SW480 (cell line): ENCODE measurements at places on chromosomes 2 and 18.

GRCh38 chr2:149990965-149991364 is 403.4 kb upstream of the MMADHC start:
- no peak for DNase-seq

- DNase-seq, result no peak
Measured at GRCh38 chr2:2294183-2294690, 36.8 kb downstream of the MYT1L start.

DNA sequence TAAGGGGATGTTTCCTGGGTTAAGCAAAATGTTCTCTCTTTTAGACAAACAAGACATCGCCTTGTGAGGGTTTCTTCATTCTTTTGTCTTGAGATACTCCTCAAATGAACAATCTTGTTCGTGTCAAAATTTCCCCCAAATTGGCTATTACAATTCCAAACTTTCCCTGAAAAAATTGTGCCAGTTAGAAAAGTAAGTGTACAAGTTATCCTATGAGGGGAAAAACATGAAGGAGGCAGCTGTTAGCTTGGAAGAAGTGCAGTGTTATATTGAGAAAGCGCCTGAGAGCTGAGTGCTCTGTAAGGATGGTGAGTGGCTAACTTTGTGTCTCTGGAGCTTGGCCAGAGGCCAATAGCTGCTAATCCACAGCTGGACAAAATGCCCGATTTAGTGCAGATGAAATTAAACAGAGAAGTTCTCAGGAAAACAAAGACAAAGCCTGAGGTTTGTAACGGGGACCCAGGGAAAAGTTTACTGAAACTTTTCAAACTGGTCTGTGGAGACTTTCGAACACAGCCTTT is 14.1 kb upstream of the PLEKHH2 start:
- no peak for DNase-seq

DNA sequence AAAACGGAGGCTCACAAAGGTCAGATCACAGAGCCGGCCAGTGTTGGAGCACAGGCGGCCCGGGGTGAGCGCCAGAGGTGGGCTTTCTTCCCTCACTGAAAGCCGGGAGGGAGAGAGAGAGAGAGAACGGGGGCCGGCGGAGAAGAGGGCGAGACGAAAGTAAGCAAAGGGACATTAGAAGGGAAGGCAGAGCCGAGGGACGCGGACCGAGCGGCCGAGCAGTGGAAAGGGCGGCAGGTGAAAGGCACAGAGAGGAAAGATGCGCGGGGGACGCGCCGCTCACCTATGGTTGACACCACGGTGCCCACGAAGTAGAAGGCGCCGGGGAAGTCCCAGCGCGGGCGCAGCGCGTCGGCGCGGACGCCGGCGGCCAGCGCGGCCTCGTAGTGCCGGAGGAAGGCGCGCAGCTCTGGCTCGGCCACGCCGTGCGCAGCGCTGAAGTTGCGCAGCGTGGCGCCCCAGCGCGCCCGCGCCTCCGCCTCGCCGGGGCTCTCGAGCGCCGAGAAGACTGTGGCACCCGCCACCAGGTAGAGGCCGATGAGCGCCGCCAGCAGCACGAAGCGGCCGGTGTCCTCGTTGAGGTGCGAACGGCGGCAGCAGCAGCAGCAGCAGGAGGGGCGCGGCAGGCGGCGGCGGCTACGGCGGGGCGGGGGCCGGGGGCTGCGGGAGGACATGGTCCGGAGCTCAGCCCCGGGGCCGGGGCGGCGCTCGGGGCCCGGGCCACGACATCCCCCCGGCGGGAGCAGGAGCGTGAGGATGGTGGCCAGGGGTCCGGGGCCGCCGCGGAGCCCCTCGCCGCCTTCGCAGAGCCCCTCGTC is 166.9 kb downstream of the MSH2 start:
- DNase-seq, result no peak

DNA sequence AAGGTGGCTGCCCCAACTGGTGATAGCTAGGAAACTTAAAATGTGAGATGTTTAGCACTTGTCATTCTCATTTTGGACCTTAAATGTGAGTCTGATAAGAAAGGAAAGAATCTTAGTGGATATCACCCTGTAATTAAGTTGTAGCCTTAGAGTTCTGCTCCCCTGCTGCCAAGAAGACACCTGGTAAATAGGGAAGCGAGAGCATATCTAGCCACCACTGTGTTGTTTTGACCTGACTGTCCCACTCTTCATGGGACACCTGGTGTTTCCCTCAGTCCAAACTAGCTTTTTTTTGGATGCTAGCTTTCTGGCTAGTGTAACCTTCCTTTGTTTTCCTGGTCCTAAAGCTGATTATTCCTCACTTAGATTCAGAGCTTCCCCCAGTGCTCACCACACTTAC is 357.6 kb downstream of the RAD51AP2 start:
- DNase-seq, result no peak

GRCh38 chr2:139495851-139496250 is 715.7 kb upstream of the NXPH2 start:
- DNase-seq, result no peak

- DNase-seq, result peak; percentile 72
Measured at GRCh38 chr2:74502720-74503505, 3.5 kb upstream of the LBX2 start.

DNA sequence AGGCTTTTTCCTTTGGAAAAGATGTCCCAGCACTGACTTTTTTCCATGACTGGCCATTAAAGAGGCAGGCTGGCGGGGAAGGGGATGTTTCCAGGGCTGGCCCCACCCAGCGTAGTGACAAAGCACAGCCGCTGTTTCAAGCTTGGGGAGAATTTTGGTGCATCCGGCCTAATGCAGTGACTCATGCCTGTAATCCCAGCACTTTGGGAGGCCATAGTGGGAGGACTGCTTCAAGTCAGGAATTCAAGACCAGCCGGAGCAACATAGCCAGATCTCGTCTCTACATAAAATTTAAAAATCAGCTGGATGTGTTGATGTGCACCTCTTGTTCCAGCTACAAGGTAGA is 78.0 kb upstream of the SH3BP4 start:
- DNase-seq, result no peak

GRCh38 chr2:100213595-100213994 is 71.2 kb upstream of the AFF3 start:
- DNase-seq, result no peak

DNA sequence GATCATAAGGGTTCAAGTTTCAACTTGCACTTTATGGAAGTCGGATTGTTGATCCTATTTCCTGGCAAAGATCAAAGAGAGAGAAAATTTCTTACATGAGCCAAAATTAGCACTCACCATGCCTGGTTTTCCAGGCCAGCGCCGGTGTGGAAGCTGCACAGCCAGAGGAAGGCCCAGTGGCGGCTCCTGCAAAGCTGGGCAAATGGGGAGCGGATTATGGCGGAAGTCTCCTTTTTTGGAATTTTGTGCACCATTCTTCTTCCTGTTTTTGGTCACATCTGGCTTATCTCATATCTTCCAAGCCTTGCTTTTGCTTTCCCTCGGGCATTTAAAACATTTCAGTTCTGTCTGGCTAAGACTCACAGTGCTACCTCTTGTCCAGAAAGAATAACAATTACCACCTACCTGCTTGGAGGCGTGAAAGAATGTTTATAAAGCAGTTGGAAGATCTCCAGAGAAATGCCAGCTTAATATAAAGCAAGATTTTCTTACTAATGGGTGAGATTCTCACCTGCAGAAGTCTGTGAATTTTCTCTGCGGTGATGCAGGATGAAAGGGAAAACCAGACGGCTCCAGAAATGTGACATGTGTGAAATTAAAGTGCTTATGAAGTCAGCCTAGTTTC is 94.3 kb downstream of the ASAP2 start:
- DNase-seq, result no peak

- no peak for DNase-seq
Measured at GRCh38 chr2:190526105-190526750, 8.3 kb downstream of the NEMP2 start.

- no peak for DNase-seq
Measured at GRCh38 chr2:177832611-177833433, 239.8 kb downstream of the PDE11A start.

DNA sequence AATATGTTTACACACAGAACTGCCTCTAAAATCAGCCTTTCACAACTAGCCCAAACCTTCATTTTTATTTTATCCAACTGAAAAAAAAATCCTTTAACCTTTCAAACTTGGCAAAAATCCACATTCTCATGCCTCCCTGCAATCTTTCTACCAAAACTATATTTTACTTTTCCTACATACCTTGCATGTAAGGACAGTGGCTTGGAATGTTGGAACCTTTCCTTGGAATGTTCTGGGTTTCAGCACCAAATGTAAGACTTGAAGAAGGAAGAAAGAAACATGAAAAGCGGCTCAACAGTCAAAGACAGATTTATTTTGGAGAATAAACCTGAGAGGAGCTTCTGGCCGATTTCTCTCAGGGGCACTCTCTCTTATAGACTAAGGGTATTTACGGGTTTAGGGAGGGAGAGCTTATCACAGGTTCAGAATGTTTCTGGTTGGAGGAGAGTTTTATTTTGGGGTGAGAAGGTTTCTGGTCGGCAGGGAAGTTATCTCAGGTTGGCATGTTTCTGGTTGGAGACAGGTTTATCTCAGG is 79.7 kb downstream of the RRM2 start:
- DNase-seq, result no peak

DNA sequence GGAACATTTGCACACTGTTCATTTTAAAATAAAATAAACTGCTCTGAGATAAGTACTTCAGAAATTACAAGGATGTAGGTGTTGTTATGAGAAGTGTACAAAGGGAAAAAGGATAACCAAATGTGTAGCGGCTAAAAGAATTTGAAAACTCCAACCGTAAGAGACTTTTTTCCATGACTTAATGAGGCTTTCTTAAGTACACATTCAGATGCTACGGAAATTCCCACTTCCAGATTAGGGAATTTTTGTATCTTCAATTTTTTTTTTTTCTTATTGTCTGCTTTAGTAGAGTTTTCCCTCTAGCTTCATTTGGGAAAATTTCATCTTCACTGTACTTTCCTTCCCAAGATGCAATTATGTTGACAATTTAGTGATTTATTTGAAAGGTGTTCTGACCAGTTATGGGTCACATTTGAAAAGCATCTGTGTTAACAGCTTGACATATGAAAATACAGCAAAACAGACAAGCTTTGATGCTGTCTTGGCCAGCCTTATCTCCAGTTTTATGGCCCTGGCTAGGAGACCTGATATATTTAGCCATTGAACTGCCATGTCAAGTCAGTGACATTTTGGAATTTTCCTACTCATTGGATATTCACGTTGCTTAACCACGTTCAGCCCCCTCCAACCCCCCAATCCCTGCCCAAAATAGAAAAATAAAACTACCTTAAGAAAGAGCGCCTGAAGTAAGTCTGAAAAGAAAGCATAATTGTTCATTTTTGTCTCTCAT is 105.6 kb downstream of the FEZ2 start:
- no peak for DNase-seq

DNA sequence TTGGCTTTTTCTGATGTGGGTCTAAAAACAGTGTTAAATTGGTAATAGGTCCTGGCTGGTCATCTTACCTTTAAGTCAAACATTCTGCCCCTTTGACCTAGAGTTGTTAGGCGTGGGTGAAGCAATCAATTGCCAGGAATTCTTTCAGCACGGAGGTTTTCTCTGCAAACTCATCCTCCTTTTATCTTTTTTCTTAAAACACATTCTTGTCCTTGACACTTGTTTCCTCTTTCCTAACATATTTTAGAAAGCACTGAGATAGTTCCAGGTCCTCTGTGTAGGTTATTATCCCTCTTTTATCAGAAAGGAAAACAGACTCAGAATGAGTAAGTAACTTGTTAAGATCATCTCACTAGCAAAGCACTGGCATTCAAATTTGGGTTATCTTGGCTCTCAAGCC is 18.6 kb upstream of the AP1S3 start:
- no peak for DNase-seq

DNA sequence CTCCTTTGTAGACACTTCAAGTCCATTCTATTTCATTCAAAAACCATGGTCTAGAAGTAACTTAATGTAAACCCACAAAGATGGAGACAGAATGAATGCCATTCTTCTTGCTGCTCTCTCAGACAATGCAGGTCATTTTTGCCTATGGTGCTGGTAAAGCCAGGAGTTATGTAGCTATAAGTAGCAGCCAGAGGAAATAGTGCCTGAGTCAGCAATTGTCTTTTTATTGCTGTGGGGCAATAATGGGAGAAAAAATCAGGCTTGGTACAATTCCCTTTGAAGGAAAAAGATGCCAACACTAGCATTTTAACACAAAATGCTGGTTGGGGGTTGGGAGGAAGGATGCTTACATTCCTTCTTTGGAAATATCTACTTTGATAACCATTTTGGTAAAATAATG is 43.5 kb downstream of the SCN1A start:
- DNase-seq, result no peak

DNA sequence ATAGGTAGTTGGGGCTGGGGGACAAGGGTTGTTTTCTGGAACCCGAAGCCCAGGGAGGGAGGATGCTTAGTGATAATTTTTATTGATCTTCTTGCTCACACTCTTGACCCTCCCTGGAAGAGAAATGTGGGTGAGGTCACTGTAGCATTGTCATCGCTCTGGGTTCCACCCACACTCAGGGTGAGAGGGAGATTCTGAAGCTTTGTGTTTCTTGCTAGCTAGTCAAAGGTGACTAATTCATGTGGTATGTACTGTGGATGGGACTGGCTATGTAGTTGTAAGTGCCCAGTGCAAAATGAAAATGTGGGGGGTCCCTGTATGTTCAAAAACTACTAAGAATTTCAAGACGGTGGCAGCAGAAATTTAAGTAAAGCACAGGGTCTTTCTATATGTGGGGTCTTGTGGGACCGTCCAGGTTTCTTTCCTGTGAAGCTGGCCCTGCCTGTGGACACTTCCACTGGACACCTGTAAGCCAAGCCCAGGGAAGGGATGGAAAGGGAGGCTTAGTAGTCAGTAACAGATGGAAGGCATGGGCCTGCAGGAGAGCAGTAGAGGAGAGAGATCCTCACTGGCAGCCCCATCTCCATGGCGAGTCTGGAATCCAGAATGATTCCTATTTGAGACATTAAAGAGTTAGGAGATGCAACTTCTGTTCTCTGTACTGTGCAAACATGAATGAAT is 35.0 kb downstream of the TSN start:
- peak; percentile 92 for DNase-seq

GRCh38 chr2:185507719-185508118 is 230.9 kb upstream of the FSIP2 start:
- no peak for DNase-seq

GRCh38 chr2:38155015-38155414 is 79.1 kb upstream of the CYP1B1 start:
- DNase-seq, result no peak

GRCh38 chr2:191202209-191202721 is 42.9 kb upstream of the MYO1B start:
- DNase-seq, result no peak

- no peak for DNase-seq
Measured at GRCh38 chr18:36752929-36753865, 75.6 kb downstream of the TPGS2 start.

- no peak for DNase-seq
Measured at GRCh38 chr2:46813680-46814079, 101.9 kb downstream of the MCFD2 start.

GRCh38 chr2:29910465-29910864 is 10.9 kb downstream of the ALK start:
- DNase-seq, result no peak

DNA sequence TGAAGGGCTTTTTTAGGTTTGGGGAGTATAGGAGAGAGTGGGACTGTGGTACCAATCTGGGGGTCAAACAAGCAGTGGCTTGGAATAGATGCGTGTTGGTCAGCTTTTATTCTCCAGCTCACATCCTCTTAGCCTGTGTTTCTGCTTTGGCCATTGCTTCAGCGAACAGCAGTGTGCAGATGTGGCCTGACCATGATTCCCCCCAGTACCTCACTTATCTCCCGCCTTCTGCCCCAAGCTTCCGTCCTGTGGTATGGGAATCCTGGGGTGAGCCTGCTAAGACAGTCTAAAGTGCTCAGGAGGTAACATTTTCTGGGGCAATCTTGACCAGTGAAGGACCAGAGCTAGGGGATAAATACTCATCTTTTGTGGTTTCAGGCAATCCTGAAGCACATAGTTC is 84.9 kb upstream of the TNP1 start:
- no peak for DNase-seq

- DNase-seq, result no peak
Measured at GRCh38 chr2:109062145-109062858, 66.7 kb upstream of the SH3RF3 start.
